ENCODE measurements at places on chromosomes 12 and 14.

GRCh38 chr12:43289426-43289801, 262.6 kb downstream of the ADAMTS20 start:
- DNase-seq = no peak

DNA sequence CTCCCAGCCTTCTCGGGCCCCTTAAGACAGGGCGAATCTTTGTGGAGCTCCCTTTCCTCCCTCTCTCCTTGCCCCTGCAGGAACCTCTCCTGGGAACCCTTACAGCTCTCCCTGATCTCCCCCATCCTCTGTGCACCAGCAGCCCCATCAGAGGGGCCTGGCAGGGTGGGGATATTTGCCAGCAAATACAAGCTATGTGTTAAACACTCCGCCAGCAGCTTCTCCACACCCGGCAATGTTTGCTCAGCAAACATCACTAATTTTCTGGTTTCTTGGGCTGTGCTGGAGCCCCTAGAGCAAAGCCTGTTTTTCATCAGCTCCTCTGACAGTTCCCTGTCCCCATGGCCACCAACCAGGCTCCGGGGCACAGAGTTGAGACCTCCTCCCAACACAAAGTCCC, 147.5 kb upstream of the LHX5 start:
- no peak for DNase-seq

DNA sequence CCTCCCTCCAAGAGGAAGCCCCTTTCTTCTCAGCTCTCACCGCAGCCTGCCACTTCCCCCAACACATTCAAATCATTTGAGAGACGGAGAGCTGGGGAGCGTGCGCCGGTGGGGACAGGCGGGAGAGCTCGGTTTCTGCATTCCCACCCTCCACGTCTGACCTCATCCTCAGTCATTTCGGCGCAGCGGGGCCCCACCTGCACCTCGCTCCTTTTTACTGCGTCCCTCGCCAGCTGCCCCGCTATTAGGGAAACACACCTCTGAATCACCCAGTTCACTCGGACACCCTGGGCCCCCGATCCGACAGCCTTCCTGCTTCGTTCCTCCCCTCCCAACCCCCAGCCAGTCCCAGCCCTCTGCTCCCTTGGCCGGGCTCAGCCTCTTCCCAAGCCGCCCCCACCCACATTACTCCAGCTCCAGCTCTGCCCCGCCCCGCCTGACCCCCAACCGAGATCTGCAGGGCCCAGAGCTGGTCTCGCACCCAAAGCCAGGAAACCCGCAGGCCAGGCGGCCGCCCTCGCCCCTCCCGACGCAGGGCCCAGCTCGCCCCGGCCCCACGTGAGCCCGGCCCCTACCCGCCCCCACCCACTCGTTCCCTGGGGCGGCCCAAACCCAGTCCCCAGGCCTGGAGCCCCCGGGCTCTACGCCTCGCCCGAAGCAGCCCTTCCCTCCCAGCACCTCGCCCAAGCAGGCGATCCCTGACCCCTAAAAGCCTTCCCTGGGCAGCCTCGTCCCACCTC, 783 bp downstream of the CORO1C start:
- no peak for DNase-seq

DNA sequence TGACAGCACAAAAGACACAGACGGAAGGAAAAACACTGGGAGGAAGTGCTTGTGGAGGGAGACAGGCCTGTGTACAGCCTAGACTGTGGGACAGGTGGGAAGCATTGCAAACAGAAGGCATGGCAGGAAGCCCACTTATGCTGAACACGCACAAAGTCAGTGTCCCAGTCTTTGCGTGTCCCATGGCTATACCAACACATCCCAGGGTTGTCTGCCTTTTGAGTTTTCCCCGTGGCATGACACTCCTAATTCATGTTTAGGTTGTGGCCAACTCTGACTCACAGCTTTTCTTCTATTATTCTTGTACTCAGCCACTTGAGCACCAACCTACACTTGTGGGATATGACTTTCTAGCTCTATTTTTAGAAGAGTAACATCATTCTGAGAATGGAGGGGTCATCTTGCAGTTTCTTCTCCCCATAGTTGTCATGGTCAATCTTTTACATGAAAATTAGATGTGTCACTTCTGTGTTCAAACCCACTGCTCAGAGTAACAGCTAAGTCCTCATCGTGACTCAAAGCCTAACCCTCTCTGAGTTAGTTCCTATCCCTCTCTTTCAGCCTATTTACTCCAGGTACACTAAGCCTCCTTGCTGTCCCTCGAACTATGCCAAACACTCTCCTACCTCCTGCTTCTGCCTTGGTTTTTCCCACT, 27.5 kb upstream of the JPH4 start:
- no peak for DNase-seq

Measured in SK-N-MC (cell line).